Smooth muscle cell of the umbilical artery (primary cell): ENCODE measurements at places on chromosomes 13 and 19. TPM values are rescaled to one million over a fixed set of nuclear protein-coding genes. Genes with fewer than 3 reads are reported as not detected.

Gene URAD
- not detected in 2 replicates for total RNA-seq

Gene ARHGAP33
- total RNA-seq, result 1.8 and 6.2 TPM in 2 replicates

Gene C19orf44
- 5.3 and 6.1 TPM in 2 replicates for total RNA-seq

Gene PROZ
- total RNA-seq, result not detected in 2 replicates

Gene ZNF541
- 0.05 and 0.89 TPM in 2 replicates for total RNA-seq

Gene CNN1
- 29.5 and 106 TPM in 2 replicates for total RNA-seq

Gene ADGRE3
- total RNA-seq, result not detected in 2 replicates

Gene GPC6
- total RNA-seq, result 139 and 333 TPM in 2 replicates

Gene ADAMTSL5
- 5.0 and 5.4 TPM in 2 replicates for total RNA-seq

Gene TMPRSS9
- not detected in 2 replicates for total RNA-seq

Gene IGFLR1
- 0.30 and 0.42 TPM in 2 replicates for total RNA-seq

Gene ZNF431
- total RNA-seq, result 2.1 and 4.7 TPM in 2 replicates

Gene KLK8
- total RNA-seq, result not detected in 2 replicates

Gene A1BG
- 9.7 and 24.9 TPM in 2 replicates for total RNA-seq

Gene ZNF460
- total RNA-seq, result 119 and 124 TPM in 2 replicates

Gene GFY
- total RNA-seq, result not detected in 2 replicates

Gene ZNF253
- 3.2 and 3.3 TPM in 2 replicates for total RNA-seq

Gene ZNF491
- total RNA-seq, result 4.4 and 5.3 TPM in 2 replicates

Gene TPTE2
- total RNA-seq, result not detected in 2 replicates

Gene RAX2
- not detected in 2 replicates for total RNA-seq

Gene CEACAM8
- not detected in 2 replicates for total RNA-seq

Gene SIGLEC10
- not detected in 2 replicates for total RNA-seq

Gene GJA3
- under 0.01 and 0.55 TPM in 2 replicates for total RNA-seq

Gene KRI1
- total RNA-seq, result 8.0 and 9.8 TPM in 2 replicates

Gene RFPL4A
- total RNA-seq, result not detected in 2 replicates

Gene NXNL1
- total RNA-seq, result not detected in 2 replicates

Gene SPPL2B
- 43.7 and 57.3 TPM in 2 replicates for total RNA-seq

Gene APLP1
- total RNA-seq, result 15.4 and 15.7 TPM in 2 replicates

Gene LGALS4
- not detected in 2 replicates for total RNA-seq

Gene SIGLEC5
- not detected in 2 replicates for total RNA-seq
